Peyer's patch (tissue), 4 donors: ENCODE measurements at places on chromosomes 12 and 14. TPM values are rescaled to one million over a fixed set of nuclear protein-coding genes. Genes with fewer than 3 reads are reported as not detected.

IL31 gene
- total RNA-seq, result not detected

AQP2 gene
- total RNA-seq, result not detected

ACSS3 gene
- total RNA-seq, result 9.9 TPM

RIPK3 gene
- 57.9 TPM for total RNA-seq

KRT77 gene
- total RNA-seq, result not detected

KCNK13 gene
- not detected for total RNA-seq

ADSS1 gene
- total RNA-seq, result 17.3 TPM

PUS7L gene
- 22.3 TPM for total RNA-seq

DCN gene
- 294 TPM for total RNA-seq

LBHD2 gene
- total RNA-seq, result not detected

TEX52 gene
- 2.3 TPM for total RNA-seq

- DNase-seq, result no peak
These were observed 55.4 kb downstream of the ARL6IP4 start for GRCh38 chr12:123035841-123036240.

DNA sequence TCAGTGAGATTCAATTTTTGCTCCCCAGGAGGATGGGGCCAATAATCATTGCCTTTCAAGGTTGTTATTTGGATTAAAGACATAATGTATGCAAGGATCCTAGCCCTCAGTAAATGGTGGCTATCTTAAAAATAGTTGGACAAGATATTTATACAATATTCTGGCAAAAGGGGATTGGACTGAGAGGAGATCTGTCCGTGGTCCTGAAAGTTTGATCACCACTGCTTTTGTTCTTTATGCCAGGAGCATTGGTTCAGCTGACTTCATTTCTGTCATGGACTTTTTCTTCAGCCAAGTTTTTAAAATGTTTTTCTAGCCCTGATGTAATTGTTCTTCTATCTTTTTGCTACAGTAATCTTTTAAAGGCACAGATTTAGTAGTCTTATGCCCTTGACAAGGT is 70.2 kb upstream of the TCL1A start:
- DNase-seq, result no peak

DNA sequence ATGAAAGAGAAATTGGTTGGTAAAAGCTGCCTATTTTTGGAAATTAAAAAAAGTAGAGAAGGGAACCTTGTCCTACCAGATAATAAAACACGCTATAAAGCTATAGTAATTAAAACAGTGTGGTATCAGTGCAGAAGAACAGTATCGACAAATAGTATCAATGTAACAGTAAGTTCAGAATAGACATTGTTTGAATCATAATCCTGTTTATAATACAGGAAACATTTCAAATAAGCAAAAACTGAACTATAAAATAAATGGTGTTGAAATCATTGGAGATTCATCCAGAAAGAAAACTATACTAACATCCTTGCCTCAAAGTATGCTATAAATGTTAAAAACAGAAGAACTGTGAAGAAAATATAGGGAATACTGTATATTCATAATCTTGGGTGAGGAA is 54.2 kb upstream of the NAP1L1 start:
- no peak for DNase-seq

- DNase-seq, result no peak
These were observed 26.6 kb downstream of the ZFHX2 start for GRCh38 chr14:23524954-23525353.

GRCh38 chr12:3670083-3670620 is 82.8 kb downstream of the CRACR2A start:
- no peak for DNase-seq

DNA sequence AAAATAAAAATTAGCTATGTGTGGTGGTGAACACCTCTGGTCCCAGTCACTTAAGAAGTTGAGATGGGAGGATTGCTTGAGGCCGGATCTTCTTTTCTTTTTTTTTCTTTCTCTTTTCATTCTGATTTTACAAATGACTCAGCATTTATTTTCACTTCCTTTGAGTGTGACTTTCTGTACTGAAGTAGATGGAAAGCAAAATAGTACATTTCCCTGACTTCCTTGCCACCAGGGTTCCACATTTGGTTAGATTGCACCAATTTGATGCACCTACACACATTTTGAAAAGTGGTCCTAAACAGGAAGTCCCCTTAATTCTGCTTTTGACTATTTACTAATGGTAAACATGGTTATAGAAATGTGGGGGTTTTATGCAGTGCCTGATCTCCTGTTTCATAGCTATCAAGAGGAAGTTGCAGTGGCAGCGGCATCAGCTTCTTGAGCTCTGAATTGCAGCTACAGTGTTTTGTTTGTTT is 13.0 kb upstream of the LEMD3 start:
- DNase-seq, result no peak

- DNase-seq, result no peak
These were observed 145.9 kb upstream of the VASH1 start for GRCh38 chr14:76615331-76615730.

GRCh38 chr14:40074169-40074568 is 641.9 kb upstream of the FBXO33 start:
- DNase-seq, result no peak

- DNase-seq, result no peak
These were observed 31.1 kb upstream of the MAP1LC3B2 start for GRCh38 chr12:116528065-116528464.

DNA sequence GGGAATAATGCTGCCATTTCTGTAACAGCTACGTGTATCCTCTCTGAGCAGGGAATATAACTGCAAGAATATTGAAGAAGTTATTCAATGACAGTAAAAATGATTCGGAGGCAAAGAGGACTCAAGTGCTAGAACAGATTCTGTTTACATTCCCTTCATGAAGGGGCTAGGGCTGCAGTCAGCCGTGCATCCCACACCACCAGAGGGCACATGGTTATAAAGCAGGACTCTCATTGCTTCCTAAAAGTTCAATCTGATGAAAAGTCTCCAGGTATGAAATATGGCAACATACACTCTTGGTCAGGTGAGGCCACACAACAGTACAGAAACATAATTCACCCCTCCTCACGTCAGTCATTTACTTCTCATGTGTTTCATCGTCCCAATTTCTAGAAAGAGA is 34.0 kb downstream of the TCHP start:
- DNase-seq, result no peak

GRCh38 chr12:111454716-111455447 is 49.2 kb downstream of the SH2B3 start:
- DNase-seq, result no peak

DNA sequence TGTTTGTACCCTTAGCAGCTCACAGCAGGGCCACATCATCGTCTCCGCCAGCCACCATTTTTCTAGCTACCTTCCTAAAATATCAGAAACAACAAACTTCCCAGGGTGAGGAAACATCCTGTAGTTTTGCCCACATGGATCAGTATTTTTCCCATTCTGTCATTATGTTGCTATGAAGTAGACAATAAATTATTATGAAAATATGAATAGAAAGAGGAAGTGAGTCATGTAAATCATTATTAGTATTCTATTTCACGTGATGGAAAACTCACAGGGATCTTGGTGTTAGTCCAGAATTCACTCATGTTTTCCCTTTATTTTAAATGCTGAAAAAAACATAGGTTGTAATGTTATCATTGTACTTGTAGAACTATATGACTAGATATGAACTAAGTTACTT is 319.4 kb downstream of the SYT1 start:
- DNase-seq, result no peak

- DNase-seq, result no peak
These were observed 16.3 kb downstream of the AKAP6 start for GRCh38 chr14:32345311-32345791.

GRCh38 chr12:68237619-68238018 is 12.0 kb upstream of the IL26 start:
- DNase-seq, result no peak

GRCh38 chr12:13008741-13009380 is 8.8 kb upstream of the HEBP1 start:
- no peak for DNase-seq

DNA sequence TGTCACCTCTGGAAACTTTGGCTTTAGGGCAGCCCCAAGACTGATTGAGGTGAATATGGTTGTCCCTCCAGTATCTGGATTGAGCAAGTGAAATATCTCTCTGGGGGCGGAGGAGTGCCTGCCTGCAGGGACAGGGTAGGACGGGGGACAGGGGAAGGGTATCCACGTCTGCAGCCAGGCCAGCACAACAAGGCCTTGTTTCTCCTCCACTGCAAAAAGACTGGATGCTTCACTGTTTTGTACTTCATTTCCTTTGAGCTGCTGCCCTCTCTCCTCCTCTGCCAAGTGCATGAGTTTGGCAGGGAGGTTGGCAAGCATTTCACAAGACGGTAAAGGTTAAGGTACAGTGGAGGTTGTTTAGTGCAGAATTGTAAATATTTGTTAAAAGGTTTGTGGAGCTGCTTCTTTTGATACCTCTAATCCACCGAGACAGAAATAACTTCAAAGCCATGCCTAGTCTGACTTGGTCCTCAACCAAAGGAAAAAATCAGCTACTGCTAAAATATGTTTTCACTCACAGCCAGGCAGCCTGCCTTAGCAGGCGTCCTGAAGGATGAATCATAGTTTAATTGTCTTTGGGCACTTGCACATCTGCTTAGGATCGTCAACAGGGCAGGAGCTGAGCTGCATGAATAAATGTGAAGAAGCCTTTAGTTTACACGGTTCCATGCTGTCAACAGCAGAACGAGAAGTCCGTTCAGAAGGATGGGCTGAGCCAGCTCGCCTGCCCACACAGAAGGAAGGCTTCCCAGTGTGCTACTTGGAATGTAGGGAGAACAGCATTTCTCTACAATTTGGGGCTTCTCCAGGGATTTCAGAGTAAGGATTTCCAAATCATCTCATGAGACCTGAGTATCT is 269.7 kb downstream of the TTC6 start:
- no peak for DNase-seq

- no peak for DNase-seq
These were observed 6.1 kb upstream of the PSMA3 start for GRCh38 chr14:58238252-58239243.

- no peak for DNase-seq
These were observed 10.1 kb upstream of the RPL10L start for GRCh38 chr14:46661728-46662127.

- peak; percentile 54 for DNase-seq
These were observed 4.8 kb downstream of the ENTPD5 start for GRCh38 chr14:74014299-74014698.

DNA sequence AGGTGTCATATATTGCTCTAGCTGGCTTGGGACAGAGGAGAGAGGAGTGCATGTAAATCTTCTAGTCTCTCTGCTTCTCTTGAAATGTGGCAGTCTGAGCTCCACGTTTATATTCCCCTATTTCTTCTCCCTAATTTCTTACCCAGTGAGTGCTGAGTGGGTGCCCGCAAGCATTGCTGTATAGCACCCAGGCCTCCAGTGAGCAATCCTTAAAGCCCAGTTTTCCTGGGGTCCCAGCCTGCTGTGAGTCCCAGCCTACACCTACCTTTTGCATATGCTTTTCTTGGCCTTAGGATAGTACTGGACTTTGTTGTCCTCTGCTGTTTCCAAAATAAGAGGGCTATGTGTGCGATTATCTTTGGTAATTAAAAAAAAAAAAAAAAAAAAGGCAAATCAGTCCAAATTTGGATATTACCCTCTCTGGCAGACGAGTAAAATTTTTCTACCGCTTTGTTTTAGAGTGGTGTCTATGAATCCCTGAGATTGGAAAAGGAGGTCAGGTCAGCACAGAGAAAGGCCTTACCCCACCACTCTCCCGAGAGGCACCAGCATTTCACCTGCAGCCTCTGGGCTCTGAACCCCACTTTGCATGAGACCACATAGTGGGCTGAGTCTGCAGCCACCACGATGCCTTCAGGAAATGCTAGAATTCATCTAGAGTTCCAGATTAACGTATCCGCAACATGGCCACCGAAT is 1.1 kb downstream of the MGST1 start:
- DNase-seq, result no peak

- no peak for DNase-seq
These were observed 1.8 kb upstream of the CCDC198 start for GRCh38 chr14:57495416-57495815.

DNA sequence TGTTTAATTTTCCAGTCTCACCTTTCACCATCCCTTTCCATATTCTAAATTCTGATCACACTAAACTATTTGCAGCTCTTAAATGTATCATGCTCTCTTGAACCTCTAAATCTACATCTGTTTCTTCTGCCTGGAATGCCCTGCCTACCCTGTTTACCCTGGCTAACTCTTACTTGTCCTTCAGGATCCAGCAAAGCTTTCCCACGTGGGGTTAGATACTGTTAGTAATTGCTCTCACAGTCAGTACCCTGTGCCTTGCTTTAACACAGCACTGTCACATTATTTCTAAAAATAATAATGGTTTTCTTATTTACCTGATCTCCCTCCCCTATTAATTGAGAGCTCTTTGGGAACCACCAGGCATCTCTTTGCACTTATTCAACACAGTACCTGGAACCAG is 333.0 kb downstream of the CEP128 start:
- no peak for DNase-seq
